Activated gamma-delta T cell treated with anti-CD3 and anti-CD28 coated beads, Interleukin-2, amount 50 U/mL, for 16 hours (primary cell): ENCODE measurements at places on chromosomes 12 and 14.

GRCh38 chr14:61517911-61518384 lies 177.4 kb upstream of the HIF1A start:
- no peak for DNase-seq

DNA sequence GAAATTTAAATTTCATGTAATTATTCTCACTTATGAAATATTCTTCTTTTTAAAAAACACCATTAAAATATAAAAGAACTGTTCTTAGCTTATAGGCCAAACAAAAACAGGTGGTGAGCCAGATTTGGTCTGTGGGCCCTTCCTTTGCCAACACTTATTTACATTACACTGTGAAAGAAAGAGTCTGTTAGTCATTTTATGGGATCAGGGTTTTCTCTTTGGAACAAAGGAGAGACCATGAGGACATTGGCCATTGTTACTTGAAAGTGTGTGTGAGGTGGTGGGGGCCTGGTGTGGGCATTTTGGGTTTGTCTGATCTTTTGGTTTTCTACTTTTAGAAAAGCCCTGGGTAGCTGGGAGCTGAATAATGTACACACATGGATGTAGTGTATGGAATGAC lies 62.7 kb downstream of the TTC6 start:
- no peak for DNase-seq

DNA sequence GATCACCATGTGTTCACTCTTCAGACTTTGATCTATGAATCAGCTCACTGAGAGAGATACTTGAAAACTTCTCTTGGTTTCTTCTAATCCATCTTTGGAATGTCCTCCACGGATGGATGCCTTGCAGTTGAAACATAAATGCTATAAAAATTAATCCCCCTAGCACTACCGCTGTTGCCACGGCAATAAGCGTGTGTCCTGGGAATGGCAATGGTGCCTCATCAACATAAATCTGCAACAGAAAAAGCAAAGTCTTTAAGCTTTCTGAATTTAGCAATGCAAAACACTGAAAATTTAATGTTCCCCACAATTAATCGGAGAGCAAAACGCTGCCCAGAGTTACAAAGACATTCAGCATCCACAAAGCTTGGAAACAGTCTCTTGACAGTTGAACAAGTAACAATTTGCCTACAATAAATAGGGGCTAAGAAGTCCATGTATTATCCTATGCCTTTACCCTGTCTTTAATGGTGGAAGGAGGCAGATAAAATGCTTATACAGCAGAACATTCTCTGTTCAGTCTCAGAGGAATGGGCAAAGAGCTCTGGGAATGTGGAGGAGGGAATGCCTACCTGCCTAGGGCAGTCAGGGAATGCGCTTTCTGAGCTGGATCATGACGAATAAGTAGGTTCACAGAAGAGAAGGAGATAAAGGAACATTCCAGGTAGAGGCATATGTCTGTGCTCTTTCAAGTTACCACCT lies 70.9 kb upstream of the PPP4R3A start:
- DNase-seq: no peak

DNA sequence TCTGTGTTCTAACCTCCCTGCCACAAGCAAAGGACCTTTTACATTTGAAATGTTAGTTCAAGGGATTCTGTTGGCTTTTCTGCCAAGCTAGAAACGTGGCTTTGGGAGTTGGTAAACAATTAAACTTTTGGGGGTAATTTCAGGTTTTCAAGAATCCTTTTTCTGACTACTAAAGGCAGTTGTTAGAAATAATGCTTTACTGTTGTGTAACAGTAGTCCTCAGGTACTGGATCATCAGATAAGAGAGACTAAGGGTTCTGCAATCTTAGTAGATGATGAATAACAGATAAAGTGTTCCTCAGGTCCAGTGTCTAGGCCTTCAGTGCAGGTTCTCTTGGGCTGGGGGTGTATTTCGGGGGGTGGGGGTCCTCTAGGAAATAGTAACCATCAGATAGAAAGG lies 192.3 kb downstream of the SYNE2 start:
- DNase-seq: no peak

GRCh38 chr12:45828402-45828801 lies 98.9 kb downstream of the ARID2 start:
- no peak for DNase-seq

DNA sequence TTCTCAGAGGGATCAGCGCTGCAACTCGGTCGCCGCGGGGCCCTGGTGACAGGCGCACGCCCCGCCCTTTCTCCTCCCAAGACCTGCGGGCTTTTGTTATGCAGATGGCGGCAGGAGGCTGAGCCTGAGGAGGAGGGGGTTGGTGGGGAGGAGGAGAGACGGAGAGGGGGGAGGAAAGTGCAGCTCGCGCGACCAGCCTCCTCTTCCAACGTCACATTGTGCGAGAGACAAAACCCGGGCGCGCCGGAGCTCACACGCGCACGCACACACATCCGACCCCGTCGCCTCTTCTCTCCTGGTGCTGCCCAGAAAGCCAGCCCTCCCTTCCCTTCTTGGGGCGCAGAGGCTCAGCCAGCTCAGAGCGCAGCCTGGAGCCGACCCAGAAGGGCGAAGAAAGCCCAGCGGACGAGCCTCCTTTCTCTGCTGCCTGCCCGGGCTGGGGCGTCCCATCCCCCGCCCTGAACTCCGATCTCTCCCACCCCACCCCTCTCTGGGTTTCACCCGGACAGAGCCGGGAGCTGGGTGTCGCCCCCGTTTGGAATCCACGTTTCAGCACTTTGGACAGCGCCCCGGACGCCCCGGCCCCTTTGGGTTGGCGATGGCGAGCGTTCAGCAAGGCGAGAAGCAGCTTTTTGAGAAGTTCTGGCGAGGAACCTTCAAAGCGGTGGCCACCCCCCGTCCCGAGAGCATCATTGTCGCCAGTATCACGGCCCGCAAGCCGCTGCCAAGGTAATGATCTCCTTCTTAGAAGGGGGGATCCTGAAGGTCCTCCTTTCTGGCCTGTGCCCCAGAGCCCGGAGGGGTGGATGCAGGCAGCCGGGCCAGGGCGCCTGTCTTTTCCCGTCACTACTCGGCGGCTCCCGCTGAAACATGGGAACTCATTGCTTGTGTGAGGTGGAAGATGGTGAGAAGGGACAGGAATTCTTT lies at the start of gene SRRM4:
TSS of gene SRRM4 (plus strand) at position 257 of the 927 bp plus-strand sequence. CDS start at position 599, 342 bp downstream.
- no peak for DNase-seq

- no peak for DNase-seq
These were observed 8.9 kb downstream of the CLMN start for GRCh38 chr14:95310635-95311380.

DNA sequence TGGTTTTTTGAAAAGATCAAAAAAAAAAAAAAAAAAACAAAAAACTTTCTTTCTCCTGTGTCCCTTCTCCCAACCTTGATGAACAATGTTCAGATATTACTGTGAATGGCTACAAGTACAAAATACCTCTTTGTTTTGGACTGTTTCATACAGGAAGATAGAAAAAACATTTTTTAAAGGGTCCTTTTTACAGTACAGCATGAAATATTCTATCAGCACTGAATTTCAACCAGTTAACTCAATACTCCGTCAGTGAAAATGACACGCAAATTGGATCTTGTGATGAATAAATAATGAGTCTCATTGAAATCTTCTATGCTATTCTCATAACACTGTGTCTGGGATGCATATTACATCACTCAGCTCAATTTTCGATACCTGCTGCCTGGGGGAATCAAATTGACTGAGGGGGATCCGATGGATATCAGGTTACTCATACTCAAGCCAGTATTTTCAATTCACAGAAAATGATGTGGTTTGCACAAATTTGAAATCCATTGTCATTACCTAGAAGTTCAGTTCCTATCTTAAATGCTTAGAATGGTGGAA lies 179.6 kb downstream of the TMTC2 start:
- no peak for DNase-seq

DNA sequence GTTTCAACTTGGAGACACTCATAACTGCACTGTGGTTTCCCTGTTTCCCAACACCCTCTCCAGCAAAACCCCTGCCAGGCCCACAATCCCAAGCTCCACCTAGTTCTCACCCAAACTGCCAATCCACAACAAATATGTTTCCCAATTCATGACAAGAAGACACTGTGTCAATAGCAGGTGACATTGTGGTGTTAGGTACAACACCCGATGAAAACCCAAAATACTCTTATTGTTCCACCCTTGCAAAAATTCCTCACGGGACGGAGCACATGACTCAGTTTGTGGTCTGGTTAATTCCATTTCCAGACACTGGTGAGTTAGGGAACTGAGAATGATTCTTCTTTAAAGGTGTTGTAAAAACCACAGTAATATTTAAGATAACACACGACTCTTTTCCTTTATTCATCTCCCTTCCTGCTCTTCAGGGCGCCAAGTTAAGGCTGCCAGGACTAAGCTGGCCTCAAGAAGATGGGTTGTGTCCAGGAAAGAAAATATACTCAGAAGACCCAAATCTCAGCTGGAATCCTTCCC lies 735.5 kb downstream of the MED13L start:
- no peak for DNase-seq

DNA sequence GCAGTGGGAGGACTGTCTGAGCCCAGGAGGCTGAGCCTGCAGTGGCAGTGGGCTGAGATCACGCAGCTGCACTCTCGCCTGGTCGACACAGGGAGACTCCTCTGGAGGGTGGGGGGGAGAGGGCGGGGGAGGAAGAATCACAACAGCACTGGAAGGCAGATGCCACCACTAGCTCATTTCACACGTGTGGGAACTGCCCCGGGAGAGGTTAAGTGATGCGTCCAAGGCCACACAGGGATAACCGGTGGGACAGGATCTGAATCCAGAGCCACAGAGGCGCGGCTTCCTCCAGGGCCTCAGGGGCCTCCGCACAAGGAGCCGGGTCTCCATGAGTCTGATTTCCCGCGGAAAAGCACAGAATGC lies 20.8 kb downstream of the STX2 start:
- DNase-seq: no peak

GRCh38 chr14:55533960-55534359 lies 46.0 kb upstream of the KTN1 start:
- DNase-seq: no peak

GRCh38 chr12:26108915-26109314 lies 15.9 kb downstream of the BHLHE41 start:
- no peak for DNase-seq

GRCh38 chr12:71804505-71804904 lies 35.1 kb upstream of the TBC1D15 start:
- no peak for DNase-seq

GRCh38 chr12:25276199-25276937 lies 25.6 kb upstream of the KRAS start:
- DNase-seq: peak; percentile 24

GRCh38 chr12:128408669-128409068 lies 141.7 kb downstream of the TMEM132C start:
- DNase-seq: no peak

DNA sequence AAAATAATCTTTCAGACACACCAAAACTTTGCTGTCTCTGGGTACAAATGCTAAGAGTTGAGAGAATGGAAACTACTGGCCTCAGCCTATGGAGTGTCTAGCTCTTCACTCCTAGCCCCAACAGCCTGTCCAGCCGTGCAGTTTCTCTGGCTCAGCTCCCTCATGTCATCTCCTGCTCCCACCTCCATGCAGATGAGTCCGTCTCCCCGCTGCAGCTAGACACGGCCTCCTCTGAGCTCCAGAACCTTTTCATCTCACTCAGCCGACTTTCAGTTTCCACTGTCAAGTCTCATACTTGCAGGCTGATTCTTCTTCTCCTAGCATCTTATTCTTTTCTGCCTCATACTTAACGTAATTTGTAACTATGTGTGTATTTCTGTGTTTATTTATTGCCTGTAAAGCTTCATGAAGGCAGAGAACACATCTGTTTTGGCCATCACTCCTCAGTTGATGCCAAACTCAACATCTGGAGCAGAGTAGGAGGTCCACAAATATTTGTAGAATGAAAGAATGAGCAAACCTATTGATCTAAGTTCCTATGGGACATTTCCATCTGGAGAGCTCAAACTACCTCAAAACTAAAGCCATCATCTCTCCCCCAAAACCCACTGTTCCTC lies 139.8 kb upstream of the PWP1 start:
- DNase-seq: no peak

DNA sequence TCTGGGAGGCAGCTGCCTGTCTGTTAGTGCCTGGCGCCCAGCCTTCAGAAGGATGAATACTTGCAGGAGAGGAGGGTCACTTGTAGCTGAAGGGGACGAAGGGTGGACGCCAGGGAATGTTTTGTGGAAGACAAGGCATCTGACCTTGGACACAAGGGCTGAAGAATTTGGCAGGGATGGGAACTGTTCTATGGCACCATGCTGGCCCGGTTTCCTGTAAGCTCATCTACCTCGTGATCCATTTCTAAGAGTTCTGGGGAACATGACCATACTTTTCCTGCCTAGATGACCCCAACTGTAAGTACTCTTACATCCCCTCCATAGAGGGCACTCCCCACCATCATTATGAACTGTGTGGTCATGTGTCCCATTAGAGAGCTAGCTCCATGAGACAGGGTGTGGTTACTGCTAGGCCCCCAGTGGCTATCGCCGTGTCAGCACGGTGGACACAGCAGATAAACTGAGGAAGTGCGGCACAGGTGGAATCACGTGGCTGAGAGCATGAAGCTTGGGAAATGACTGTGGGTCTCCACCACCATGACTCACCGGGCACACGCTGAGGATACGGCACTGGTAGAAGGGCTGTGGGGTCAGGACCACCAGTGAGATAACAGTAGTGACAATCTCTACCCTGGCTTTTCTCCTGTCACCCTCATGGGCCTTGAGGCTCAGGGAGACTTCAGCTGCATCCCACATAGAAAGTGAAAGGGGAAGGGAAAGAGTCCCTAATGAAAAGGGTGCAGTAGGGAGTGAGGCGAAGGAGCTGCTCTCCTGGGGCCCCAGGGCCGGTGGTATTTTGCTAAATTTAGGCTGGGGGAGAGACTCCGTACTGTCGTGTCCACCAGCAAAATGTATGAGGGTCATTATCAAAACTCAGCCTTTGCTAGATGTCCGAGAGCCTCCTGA lies 252.6 kb downstream of the FOXN3 start:
- DNase-seq: no peak

- DNase-seq: no peak
These were observed 425.2 kb downstream of the GALC start for GRCh38 chr14:87567618-87568295.

DNA sequence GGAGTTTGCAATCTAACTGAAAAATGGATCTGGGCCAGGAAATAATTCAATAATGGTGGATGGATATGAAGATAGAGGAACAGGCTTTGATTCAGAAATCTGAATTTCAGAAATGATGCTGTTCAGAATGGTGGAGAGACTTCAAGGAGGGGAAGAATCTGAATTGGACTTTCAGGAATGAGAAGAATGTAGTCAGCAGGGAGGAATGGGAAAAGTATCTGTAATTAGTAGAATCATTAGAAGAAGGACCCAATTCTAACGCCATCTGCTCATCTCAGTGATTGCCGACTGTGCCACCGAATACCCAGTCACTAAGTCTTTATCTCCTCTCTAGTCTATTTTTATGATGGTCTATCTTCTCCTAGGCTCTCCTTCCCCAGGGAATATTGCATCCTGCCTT lies 363.2 kb downstream of the GALC start:
- no peak for DNase-seq

GRCh38 chr12:53978477-53979356 lies 4.0 kb upstream of the HOTAIR start:
- DNase-seq: no peak

DNA sequence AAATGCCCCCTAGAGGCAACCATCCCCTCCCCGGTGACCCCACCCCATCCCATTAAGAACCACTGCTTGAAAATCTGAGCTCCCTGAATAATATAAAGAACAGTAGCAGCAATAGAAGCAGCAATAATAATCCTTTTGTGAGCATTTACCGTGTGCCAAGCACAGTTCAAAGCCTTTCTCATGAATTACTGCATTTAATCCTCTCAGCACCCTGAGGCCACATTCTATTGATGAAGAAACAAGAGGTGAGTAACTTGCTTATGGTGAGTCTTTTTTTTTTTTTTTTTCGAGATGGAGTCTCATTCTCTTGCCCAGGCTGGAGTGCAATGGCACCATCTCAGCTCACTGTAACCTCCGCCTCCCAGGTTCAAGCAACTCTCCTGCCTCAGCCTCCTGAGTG lies 65.0 kb downstream of the KCNK10 start:
- no peak for DNase-seq

- DNase-seq: no peak
These were observed 79.1 kb upstream of the EEA1 start for GRCh38 chr12:93008044-93008778.
